ENCODE measurements at places on chromosomes 7 and 10.

- DNase-seq, result no peak
These were observed 1033.6 kb upstream of the LRRTM3 start for GRCh38 chr10:65892284-65892683.

GRCh38 chr10:130191380-130191779, 55.2 kb downstream of the GLRX3 start:
- no peak for DNase-seq

DNA sequence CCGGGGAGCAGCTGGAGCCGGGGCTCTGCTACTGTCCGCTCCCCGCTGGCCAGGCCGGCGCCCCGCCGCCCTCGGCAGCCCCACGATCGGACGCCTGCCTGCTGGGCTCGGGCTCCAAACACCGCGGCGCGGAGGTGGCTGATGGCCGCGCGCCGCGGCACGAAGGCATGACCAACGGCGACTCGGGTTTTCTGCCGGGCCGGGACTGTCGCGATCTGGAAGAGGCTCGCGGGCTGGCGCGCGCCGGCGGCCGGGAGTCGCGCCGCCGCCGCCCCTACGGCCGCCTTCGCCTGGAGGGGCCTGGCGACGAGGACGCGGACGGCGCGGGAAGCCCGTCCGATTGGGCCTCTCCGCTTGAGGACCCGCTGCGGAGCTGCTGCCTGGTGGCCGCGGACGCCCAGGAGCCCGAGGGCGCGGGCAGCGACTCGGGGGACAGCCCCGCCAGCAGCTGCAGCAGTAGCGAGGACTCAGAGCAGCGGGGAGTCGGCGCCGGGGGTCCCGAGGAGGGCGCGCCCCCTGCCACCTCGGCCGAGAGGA, 570 bp downstream of the TBC1D12 start:
- DNase-seq, result no peak

- DNase-seq, result no peak
These were observed 67.0 kb upstream of the CFAP46 start for GRCh38 chr10:133009218-133009950.

- no peak for DNase-seq
These were observed 10.5 kb downstream of the TMEM273 start for GRCh38 chr10:49177391-49178355.

DNA sequence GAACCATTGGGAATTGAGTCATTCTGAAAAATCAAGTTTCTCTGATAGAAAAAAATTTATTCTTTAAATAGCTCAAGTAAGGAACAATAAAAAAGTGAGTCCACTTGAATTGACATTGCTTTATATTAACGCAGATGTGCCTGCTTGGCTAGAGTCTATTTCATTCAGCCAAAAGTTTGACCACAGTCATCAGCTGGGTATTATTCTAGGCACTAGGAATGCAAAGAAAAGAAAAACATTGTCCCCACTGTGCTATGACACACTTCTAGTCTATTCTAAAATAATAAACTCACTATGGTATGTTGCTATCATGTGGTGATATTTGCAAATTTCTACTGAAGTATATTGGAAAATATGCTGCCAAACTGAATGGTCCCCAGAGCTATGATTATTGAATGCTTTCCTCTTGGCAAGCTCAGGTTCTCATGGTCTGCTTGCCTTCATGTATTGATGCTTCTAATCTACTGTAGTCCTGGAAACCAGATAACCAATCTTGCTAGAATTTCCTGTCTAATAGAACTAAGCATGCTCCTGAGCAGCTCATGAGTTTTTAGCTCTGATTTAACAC, 8.3 kb downstream of the SFRP4 start:
- no peak for DNase-seq

- DNase-seq, result no peak
These were observed 18.1 kb downstream of the RAPGEF5 start for GRCh38 chr7:22338877-22339276.

DNA sequence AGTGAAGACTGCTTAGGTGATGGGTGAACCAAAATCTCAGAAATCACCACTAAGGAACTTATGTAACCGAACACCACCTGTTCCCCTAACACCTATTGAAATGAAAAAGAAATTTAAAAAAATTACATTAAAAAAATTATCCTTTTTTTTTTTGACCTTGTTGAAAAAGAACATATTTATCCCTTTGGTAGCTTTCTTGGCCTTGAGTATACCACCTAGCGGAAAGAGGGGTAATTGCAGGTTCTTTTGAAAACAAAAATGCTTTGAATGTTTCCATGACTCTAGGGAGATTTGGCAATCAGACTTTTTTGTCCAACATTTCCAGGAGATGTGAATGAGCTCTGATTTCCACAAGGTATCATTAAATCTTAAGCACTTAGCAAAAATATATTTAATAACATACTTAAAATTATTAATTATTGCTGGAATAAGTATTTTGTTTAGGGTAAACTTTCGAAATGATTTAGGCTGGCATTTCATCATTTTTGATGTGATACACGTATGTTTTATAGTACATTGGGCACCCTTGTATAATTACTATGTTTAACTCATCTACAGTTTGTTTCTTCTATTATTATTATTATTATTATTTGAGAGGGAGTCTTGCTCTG, 47.0 kb upstream of the ELMO1 start:
- DNase-seq, result no peak

DNA sequence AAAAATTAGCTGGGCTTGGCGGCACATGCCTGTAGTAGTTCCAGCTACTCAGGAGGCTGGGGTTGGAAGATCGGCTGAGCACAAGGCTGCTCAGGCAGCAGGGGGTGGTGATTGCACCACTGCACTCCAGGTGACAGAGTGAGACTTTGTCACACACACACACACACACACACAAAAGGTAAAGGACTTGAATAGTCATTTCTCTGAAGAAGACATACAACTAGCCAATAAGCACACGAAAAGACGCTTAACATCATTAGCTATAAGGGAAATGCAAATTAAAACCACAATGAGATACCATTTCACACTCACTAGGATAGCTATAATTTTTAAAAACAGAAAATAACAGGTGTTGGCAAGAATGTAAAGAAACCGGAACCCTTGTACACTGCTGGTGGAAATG, 48.6 kb downstream of the HIP1 start:
- DNase-seq, result no peak

- no peak for DNase-seq
These were observed 184.3 kb upstream of the CDCA7L start for GRCh38 chr7:22129819-22130580.

GRCh38 chr10:4051011-4051640, 266.1 kb upstream of the KLF6 start:
- no peak for DNase-seq

- DNase-seq, result no peak
These were observed 118.7 kb downstream of the PARD3 start for GRCh38 chr10:34696423-34696822.

DNA sequence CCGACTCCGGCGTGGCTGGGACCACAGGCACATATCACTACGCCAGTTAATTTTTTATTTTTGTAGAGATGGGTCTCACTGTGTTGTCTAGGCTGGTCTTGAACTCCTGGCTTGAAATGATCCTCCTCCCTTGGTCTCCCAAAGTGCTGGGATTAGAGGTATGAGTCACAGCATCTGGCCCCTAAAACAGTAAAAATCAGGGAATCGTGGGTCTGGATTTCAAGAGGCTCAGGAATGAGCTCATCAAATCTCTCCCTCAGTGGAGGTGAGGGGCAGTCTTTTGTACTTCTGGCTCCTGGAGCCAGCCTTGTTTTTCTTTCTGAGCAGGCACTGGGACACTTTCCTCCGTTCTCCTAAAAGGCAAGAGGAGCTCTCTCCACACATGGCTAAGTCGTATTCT, 32.1 kb upstream of the RHEB start:
- no peak for DNase-seq

DNA sequence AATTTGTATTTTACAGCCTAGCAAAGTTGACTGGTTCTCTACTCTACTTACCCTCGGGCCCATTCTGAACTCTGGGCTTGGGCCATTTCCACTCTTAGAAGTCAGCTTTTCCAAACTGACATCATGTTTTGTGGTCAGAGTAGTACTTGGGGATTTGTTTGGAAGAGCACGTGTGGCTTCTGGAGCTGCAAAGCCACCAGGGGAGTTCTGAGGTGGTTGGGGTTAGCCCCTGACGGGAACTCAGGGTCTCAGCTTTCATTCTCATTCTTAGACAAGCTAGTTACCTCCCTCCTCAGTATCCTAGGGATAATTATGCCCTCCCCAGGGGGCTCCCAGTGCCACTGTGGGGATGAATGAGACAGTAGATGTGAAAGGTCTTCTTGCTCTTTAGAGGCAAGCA, 647.7 kb upstream of the GALNT17 start:
- no peak for DNase-seq

DNA sequence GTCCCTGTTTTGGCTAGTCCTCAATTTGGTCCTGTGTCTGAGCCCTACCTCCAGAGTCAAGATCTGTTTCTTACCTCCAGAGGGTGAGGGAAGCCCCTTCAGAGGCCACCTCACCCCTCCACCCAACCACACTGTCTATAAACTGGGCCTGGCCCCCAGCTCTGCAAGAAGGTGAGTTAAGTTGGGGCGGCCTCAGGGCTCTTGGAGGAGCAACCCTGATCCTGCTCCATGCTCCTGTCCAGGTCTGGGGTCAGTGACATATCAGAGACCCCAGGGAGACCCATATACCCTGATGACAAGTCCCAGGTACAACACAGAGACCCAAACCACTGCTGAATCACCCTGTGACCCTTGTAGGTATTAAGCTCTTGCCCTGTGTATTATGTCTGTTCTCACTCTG, 69.5 kb downstream of the MYL10 start:
- DNase-seq, result no peak

GRCh38 chr10:101310529-101311184, 43.3 kb upstream of the BTRC start:
- DNase-seq, result no peak

DNA sequence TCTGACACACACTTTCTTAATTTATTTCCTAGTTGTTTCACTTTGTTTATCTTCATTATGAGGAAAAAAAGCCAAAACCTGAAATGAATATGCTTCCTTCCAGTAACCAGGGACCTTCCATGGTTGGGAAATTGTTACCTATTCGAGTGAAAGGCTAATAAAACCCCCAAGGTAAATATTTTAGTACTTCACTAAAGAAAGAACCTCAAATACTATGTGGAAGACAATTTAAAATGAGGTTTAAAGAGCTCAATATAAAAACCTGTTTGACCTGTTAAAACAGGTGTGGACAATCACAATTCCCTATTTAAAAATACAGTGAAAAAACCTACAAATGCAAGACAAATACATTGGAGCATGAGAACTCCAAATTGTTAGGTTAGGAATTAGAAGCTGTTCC, 192.6 kb downstream of the CFTR start:
- no peak for DNase-seq

- no peak for DNase-seq
These were observed 11.9 kb downstream of the CYTH3 start for GRCh38 chr7:6260291-6261187.

GRCh38 chr10:114767101-114767985, 54.2 kb upstream of the FHIP2A start:
- DNase-seq, result no peak

- DNase-seq, result no peak
These were observed 85.3 kb upstream of the RPA3 start for GRCh38 chr7:7803715-7804178.

- DNase-seq, result no peak
These were observed 90.5 kb downstream of the SGMS1 start for GRCh38 chr10:50533296-50533695.

- DNase-seq, result no peak
These were observed 93.4 kb downstream of the AVL9 start for GRCh38 chr7:32588657-32589056.

DNA sequence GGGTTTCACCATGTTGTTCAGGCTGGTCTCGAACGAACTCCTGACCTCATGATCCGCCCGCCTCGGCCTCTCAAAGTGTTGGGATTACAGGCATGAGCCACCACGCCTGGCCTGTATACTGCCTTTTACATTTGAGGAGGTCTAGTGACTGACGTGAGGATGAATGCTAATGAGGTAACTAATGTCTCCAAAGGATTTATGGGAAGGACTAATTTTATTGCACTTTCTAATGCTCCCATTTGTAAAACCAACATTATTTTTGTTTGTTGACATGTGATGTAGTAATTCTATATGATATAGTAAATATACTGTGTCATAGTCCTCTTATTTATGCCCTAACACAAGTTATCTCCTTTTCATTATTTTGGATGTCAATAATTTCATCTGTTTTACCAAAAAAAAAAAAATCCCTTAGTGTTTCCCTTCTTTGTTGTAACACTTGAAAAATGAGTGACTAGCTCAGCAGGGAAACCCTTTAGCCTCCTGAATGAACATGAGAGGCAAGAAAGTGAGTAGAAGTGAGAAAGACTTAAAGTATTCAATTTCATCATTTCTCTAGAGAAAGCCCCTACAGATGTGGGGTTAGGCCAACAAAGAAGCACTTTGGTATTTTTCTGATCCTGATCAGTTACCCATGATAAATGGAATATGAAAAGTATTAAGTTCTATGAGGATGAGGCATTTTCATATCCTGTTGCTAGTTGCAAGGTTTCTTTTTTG, 596.9 kb upstream of the PCDH15 start:
- no peak for DNase-seq

- no peak for DNase-seq
These were observed 144.3 kb upstream of the TCF7L2 start for GRCh38 chr10:112805701-112806100.

- DNase-seq, result no peak
These were observed 13.0 kb upstream of the DHTKD1 start for GRCh38 chr10:12055732-12056131.

GRCh38 chr10:22617516-22617915, 96.9 kb downstream of the PIP4K2A start:
- DNase-seq, result no peak
